ENCODE measurements at places on chromosomes 5 and 9.

DNA sequence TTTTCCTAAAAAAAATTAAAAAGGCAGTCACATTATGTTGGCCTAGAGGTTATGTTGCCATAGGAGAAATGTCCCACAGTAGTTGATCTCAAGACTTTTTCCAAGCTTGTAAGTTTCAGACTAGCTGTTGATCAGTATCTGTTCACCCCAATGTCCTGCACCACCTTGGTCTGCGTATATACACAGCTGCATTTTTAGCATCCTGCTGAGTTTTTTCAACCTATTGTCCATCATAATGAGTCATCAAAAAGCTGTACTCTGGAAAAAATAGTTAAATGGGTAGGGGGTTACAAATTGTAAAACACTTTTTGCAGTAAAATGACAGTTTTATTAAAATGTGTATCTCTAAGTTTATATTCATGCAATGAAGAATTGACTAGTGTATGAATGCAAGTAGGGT is 53.2 kb upstream of the TMEM171 start:
- DNase-seq, result no peak

- no peak for DNase-seq
Measured at GRCh38 chr9:16282718-16283117, 587.8 kb downstream of the BNC2 start.

DNA sequence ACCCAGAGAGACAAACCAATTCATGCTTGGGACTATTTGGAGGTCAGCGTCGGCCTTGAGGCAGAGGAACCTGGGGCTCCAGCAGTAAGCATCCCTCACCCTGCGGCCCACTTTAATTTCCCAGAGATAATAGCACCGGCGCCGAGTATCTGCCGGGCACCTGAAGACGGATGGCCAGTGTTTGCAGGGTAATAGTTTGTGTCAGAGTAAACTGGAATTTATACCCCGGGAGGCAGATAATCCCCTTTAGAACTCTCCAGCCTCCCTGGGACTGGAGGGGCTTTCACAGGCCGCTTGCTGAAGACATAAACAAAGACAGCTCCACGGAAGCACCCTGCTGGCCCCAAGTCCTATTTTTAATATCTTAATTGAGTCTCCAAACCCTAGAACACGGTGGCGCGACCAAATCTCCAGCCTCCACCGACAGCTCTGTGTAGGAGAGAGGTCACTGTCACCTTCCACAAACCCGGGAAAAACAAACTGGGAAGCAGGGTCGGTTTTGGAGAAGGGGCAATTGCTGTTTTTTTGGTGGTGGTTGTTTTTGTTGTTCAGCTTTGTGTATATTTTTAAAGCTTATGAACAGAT is 17.4 kb upstream of the FCN1 start:
- DNase-seq, result no peak

DNA sequence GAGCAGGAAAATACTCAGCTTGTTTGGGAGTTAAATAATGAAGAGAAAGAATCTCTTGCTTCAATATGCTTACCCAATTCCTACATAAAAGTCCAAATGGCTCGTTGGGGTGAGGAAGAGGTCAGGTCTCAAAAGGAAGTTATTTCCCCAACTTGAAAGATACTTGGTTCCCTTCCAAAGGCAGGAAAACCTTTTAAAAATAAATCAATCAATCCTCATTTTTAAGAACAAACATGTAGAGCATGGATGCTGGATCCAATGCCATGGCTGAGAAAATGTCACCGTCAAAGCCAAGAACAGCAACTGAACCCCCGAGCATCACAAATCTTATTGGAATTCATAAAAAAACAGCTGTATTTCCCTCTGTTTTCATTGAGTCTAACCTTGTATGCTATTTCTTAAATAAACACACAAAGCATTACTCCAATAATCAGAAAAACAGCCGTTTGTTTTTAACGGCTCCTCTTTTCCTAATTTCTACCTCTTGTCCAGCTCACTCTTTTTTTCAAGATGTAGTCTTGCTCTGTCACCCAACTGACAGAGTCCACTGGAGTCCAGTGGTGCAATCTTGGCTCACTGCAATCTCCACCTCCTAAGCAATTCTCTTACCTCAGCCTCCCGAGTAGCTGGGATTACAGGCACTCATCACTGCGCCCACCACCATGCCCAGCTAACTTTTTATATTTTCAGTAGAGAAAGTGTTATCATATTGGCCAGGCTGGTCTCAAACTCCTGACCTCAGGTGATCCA is 140.7 kb downstream of the GNA14 start:
- DNase-seq, result no peak

DNA sequence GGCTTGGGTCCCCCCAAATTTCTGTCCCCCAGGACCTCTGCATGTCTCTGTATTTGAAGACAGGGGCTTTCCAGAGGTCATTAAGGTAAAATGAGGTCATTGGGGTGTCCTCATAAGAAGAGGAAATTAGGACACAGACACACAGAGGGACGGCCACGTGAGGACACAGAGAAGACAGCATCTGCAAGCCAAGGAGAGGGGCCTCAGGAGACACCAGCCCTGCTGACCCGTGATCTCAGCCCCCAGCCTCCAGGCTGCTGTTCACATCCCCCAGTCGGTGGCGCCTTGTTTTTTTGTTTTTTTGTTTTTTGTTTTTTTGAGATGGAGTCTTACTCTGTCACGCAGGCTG is 1.2 kb upstream of the CCDC183 start:
- DNase-seq, result no peak

DNA sequence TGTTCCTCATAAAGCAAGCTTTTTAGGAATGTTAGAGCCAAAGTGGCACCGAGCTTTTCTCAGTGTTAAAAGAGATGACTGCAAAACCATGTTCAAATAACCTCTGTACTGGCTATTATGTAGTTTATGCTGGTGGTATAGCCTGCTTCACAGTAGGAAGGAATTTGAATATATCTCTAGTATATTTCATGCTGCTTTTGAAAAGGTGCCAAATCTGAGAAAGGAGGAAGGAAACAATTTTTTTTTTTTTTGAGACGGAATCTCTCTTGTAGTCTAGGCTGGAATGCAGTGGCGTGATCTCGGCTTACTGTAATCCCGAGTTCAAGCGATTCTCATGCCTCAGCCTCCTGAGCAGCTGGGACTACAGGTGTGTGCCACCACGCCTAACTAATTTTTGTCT is 13.5 kb downstream of the CREBRF start:
- no peak for DNase-seq

Measured in HS-5 (cell line).